H7 (cell line): ENCODE measurements at places on chromosomes 3 and 15. TPM values are rescaled to one million over a fixed set of nuclear protein-coding genes. Genes with fewer than 3 reads are reported as not detected.

Gene MFGE8
- total RNA-seq = 151 and 182 TPM in 2 replicates

Gene EPM2AIP1
- total RNA-seq = 4.3 and 7.5 TPM in 2 replicates

Gene CLRN1
- total RNA-seq = 0.17 and 0.22 TPM in 2 replicates

Gene USP8
- total RNA-seq = 58.6 and 71.0 TPM in 2 replicates

Gene ISLR2
- 5.7 and 6.3 TPM in 2 replicates for total RNA-seq

Gene SLC9C1
- total RNA-seq = 0.38 and 0.41 TPM in 2 replicates

Gene TMEM40
- total RNA-seq = 1.8 TPM in 1 of 2 replicates, not detected in the other

Gene CLDN16
- 0.96 and 1.6 TPM in 2 replicates for total RNA-seq

Gene FMN1
- total RNA-seq = 1.7 and 5.2 TPM in 2 replicates

Gene LTK
- 0.07 and 0.15 TPM in 2 replicates for total RNA-seq

Gene ROPN1
- not detected in 2 replicates for total RNA-seq

Gene MYZAP
- total RNA-seq = 0.35 and 0.81 TPM in 2 replicates

Gene CDHR4
- total RNA-seq = not detected in 2 replicates

Gene ITGB5
- total RNA-seq = 377 and 459 TPM in 2 replicates

Gene NANOGP8
- total RNA-seq = 221 and 310 TPM in 2 replicates

Gene GRIP2
- 2.2 and 2.9 TPM in 2 replicates for total RNA-seq

Gene KLHL6
- total RNA-seq = 0.33 and 0.69 TPM in 2 replicates

Gene PLCH1
- total RNA-seq = 5.2 and 6.3 TPM in 2 replicates

Gene THBS1
- total RNA-seq = 9.9 and 10.1 TPM in 2 replicates

Gene ONECUT1
- total RNA-seq = 8.0 and 25.0 TPM in 2 replicates

Gene SAMD7
- total RNA-seq = not detected in 2 replicates

Gene CHL1
- 0.28 TPM in 1 of 2 replicates, not detected in the other for total RNA-seq

Gene EFHB
- 0.17 and 0.22 TPM in 2 replicates for total RNA-seq

Gene BLM
- 29.7 and 36.4 TPM in 2 replicates for total RNA-seq

Gene CD200R1L
- total RNA-seq = not detected in 2 replicates

Gene HRG
- 0.14 TPM in 1 of 2 replicates, not detected in the other for total RNA-seq

Gene DUOXA2
- total RNA-seq = not detected in 2 replicates

Gene ATP13A4
- 0.14 and 0.81 TPM in 2 replicates for total RNA-seq

Gene DOCK3
- total RNA-seq = 2.0 and 3.2 TPM in 2 replicates

Gene POU1F1
- total RNA-seq = not detected in 2 replicates

Gene EXD1
- 0.22 and 0.73 TPM in 2 replicates for total RNA-seq

Gene CPA3
- total RNA-seq = not detected in 2 replicates

Gene MUSTN1
- 0.63 and 0.97 TPM in 2 replicates for total RNA-seq

Gene DUOX2
- 0.15 TPM in 1 of 2 replicates, not detected in the other for total RNA-seq

Gene TMEM212
- not detected in 2 replicates for total RNA-seq

Gene LRRC15
- 0.18 and 0.21 TPM in 2 replicates for total RNA-seq

Gene PLS1
- total RNA-seq = 13.8 and 21.5 TPM in 2 replicates
